ENCODE measurements at places on chromosomes 6 and 20.

GRCh38 chr20:33351696-33352095 lies 49.6 kb downstream of the CDK5RAP1 start:
- DNase-seq = peak; percentile 37

- DNase-seq = no peak
Measured at GRCh38 chr6:39114388-39114703, 640 bp downstream of the SAYSD1 start.

DNA sequence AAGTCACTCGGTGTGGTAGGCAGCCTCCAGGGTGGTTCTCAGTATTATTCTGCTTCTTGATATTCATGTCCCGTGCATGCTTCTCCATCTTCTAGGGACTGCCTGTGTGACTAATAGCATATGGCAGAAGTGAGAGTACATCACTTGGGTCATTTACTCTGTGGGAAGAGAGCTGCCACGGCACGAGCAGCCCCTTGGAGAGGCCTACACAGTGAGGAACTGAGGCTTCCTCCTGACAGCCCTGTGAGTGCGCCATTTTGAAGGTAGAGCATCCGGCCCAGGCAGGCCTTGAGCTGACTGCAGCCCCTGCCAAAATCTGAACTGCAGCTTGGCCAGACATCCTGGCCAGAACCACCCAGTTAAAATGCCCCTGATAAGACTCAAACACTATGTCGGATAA lies 17.3 kb upstream of the MCUR1 start:
- no peak for DNase-seq

DNA sequence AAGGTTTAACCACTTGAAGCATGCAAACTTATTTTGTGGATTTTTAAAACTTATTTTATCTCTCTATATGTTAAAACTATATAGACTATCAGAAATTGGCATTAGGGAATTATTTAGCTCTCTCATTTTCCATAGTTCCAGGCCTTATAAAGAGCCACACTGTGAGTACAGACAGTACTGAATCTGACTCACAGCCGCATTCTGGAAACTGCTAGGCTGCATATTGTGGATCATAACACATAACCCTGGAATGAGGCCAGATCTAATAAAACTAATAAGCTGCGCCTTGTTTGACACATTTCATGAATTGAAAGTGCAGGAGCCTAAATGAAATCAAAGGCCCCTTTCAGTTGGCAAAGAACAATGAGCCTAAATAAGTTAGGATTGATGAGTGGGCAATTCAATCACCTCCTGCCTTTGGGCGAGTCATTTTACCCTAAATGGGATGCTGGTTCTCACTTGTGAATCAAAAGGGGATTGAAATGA lies 308.4 kb downstream of the PACRG start:
- DNase-seq = no peak

- DNase-seq = no peak
Measured at GRCh38 chr20:55936209-55936595, 69.1 kb downstream of the CBLN4 start.

- no peak for DNase-seq
Measured at GRCh38 chr6:149924933-149925252, 2.0 kb upstream of the RAET1G start.

DNA sequence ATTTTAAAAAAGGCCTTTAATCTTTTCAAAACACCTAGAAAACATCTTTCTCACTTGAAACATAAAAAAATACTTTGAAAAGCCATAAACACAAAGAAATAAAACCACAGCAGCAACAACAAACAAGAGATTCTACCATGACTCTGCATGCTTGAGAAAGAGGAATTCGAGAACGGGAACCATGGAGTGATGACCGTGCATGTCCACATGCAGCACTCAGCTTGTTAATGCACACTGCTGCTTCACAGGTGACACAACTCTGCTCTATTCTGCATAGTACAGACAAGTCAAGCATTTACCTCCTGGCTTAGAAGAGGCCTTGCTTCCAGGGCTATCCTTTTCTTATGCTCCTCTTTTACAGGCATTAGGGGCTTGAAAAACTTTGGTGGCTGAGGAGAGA lies 64.9 kb upstream of the NUP153 start:
- DNase-seq = no peak

GRCh38 chr20:5927749-5928462 lies 22.4 kb downstream of the TRMT6 start:
- no peak for DNase-seq

DNA sequence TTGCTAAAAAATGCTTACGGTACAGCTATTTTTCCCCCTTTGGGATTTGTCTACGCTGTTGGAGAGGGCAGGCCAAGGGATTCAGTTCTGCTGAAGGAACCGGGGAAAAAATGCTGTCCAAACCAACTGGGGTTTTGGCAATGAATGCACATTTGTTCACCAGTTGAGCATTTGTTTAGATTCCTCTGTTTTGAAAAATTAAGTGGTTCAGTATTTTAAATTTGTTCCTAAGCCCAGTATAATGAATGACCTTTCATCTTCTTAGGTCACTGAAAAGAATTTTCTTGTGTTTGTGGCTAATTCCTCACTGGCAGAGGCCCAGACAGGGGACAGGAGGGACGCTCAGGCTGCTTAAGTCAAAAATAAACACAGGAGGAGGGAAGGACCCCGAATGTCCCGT lies 10.8 kb upstream of the EYA2 start:
- no peak for DNase-seq

DNA sequence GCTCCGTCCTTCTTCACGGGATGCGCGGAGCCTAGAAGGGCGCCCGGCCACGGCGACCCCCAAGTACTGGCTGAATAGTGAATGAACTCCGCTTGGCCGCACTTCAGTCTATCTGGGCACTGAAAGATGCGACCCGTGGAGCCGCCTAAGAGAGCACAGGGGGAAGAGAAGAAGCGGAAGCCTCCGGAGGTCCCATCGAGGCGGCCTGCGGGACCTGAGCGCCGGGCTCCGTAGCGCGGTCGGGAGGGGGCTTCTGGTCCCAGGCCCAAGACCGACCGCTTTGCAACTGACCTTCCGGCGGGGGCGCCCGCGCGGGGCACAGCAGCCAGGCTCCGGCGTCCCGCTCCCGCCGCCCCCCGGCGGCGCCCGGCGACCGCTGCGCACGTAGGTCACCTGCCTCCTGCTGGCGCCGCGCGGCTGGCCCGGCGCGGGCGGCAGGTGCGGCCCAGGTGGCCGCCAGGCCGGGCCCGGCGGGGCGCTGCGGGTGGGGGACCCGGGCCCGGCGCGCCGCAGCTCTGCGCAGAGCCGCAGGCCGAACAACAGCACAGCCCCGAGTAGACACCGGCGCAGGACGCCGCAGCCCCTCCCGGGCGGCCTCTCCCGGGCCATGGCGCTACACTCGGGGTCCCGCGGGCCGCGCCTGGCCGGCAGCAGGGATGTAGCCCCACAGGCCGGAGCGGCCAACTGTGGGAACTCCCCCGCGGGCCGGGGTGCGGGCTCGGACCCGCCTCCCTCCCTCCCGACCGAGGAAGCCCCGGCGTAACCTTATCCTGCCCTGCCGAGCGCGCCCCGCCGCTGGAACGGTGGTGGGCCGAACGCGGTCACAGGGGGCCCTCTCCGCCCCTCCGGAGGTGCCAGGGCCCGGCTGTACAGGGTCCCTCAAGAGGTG lies at the start of gene METTL24:
Gene METTL24, minus strand, starts transcription at position 686 of the 889 bp plus-strand sequence. Its CDS starts 77 bp downstream, at position 609.
- DNase-seq = peak; percentile 7

DNA sequence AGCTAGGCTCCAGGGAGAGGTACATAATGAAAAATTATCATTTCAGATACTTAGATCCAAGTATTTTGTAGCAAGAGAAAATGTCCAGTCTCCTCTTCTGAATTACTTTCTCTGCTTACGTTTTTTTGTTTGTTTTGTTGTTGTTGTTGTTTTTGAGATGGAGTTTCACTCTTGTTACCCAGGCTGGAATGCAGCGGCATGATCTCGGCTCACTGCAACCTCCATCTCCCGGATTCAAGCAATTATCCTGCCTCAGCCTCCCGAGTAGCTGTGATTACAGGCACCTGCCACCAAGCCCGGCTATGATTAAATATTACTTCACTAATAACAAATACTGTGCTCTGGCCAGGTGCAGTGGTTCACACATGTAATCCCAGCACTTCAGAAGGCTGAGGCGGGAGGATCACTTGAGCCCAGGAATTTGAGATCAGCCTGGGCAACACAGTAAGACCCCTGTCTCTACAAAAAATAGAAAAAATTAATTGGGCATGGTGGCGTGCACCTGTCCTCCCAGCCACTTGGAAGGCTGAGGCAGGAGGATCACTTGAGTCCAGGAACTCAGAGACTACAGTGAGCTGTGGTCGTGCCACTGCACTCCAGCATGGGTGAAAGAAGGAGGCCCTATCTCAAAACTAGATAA lies 155.0 kb upstream of the JARID2 start:
- no peak for DNase-seq

GRCh38 chr6:35711731-35712130 lies 23.0 kb upstream of the FKBP5 start:
- DNase-seq = no peak

GRCh38 chr6:123945386-123945785 lies 141.7 kb downstream of the NKAIN2 start:
- DNase-seq = no peak

GRCh38 chr20:12970372-12970821 lies 38.4 kb upstream of the SPTLC3 start:
- peak; percentile 49 for DNase-seq
